ENCODE measurements at places on chromosomes 11 and 22.

- no peak for DNase-seq
These were observed 101.7 kb downstream of the ATM start for GRCh38 chr11:108324587-108324986.

DNA sequence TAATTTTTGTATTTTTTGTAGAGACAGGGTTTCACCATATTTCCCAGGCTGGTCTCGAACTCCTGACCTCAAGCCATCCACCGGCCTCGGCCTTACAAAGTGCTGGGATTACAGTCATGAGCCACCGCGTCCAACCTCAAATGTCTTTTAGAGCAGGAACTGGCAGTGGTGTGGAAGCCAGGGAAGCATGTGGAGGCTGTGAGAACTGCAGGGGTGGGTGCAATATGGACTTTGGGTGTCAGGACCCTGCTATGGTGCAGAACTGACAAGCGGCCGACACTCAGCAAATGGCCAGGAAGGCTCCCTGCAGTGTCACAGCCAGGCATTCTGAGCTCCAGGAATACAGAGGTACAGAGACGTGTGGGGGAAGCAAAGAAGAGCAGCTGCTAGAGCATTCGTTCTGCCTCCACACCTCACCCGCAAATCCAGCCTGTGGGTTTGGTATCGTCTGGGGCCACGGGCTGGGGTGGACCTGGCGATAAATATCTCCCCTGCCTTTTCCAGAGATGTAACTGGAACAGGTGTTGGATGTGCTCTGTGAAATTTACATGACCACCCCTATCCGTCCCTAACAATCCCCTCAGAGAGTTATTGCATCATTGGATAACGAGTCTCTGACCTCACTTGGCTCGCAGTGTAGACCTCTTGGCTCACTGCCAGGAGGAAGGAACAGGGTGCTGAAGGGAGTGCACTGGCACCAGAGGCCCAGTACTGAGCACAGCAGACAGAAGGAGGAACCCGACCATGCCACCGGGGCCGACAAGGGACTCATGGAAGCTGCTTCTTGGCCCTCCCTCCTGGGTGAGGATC is 624.7 kb upstream of the B3GAT1 start:
- no peak for DNase-seq

GRCh38 chr11:15912825-15913224 is 443.5 kb downstream of the SOX6 start:
- DNase-seq: no peak

- DNase-seq: no peak
These were observed 61.9 kb downstream of the TSPAN18 start for GRCh38 chr11:44788536-44789261.

GRCh38 chr11:16312233-16312765 is 44.0 kb downstream of the SOX6 start:
- DNase-seq: no peak

DNA sequence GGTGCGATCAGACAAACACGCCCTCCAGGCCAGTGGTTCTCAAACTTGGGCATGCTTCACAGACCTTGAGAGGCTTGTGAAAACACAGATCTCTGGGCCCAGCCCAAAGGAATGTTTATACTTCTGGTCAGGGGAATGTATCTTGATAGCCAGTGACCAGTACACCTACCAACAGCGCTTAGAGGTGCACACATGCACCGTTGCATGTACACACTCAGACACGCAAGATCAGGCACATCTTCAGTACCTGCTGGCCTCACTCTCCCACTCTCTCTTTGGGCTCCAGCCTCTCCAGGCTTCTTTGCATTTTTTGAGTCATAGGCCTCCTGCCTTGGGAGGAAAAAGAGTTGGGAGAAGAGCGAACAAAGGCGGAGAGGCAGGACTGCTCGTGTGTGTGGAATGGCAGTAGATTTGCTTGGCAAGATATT is 11.7 kb upstream of the FXYD6 start:
- no peak for DNase-seq

DNA sequence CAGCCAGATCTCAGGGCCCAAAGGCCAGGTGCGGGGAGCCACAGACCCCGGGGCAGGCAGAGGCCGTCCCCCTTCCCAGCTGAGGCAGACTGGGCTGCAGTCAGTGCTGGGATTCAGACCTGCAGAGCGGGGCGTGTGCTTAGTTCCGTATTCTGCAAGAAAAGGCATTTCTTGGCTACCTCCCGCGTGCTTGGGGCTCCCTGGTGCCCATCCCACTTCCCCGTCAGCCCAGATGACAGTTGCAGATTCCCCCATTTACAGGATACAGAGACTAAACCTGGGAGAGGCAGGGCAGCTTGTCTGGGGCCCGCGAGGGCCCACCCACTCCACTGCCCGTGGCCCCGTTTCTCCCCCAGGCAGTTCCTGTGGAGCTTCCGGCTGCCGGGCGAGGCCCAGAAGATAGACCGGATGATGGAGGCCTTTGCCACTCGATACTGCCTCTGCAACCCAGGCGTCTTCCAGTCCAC is 18.3 kb downstream of the CYTH4 start:
- no peak for DNase-seq

- DNase-seq: no peak
These were observed 24.9 kb downstream of the USH1C start for GRCh38 chr11:17519061-17519885.

- DNase-seq: peak; percentile 90
These were observed 94.1 kb downstream of the SWAP70 start for GRCh38 chr11:9757809-9758636.

DNA sequence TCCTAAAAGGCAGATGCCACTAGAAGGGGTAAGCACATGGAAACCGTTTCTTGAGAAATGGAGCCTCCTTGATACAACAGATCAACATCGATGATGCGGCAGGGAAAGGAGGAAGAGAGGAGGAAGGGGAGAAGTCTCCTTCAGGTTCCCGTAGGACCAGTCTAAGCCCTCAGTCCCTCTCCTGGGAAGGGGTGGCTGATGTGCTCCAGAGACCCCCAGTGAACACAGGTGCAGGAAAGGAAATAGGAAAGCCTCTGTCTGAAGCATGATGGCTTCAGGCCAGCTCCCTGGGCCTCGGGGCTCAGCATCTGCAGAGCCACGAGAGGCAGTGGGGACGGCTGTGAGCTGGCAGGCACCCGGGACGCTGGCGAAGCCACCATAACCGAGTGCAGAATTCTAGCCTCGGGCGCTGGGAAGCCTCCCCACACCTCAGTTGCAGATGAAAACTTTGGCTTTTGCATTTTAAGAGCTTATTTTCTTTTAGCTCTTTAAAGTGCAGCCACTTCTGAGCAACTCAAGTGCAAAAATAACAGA is 1.8 kb downstream of the SPATA19 start:
- no peak for DNase-seq

DNA sequence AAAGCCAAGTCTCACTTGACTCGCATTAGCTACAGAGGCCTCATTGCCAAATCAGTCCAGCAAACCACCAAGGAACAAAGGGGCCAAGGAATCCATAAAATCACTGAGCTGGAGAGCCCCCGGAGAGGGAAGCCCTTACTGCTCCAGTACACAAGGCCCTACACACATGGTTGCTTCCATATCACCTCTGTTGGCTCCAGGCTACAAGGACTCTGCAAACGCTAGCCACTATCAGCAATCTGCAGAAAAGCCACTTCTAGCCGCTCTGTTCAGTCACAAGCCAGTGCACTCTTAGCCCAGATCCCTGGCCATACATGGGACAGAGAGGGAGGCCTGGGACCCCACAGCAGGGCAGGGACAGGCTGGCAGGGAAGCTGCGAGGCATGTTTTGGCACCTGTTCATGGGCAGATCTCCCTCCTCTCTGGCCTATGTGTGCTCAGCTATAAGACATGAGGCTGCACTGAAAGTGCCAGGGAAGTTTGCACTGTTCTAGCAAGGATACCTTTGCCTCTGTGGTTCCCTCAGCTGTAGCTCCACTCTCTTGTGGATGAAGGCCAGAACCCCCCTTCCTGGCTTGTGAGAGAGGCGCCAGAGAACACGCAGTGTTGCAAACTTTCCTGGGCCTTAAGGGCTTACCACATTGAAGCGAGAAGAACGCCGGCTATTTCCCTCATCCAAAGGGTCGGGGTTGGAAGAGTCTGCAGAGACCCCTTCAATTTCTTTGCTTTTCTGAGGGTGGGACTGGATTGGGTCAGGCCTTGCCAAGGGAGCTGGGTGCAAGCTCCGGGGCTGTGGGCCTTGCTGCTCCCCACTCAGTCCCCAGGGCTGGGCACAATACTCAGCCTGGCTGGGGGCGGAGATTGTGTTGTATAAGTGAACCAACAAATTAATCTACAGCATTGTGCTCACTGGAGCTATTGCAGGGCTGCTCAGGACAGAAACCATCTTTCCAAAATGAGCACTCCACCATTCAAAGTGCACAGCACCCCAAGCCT is 108.7 kb upstream of the PITPNB start:
- DNase-seq: no peak

- no peak for DNase-seq
These were observed 6.3 kb upstream of the KCNJ5 start for GRCh38 chr11:128884703-128885338.

DNA sequence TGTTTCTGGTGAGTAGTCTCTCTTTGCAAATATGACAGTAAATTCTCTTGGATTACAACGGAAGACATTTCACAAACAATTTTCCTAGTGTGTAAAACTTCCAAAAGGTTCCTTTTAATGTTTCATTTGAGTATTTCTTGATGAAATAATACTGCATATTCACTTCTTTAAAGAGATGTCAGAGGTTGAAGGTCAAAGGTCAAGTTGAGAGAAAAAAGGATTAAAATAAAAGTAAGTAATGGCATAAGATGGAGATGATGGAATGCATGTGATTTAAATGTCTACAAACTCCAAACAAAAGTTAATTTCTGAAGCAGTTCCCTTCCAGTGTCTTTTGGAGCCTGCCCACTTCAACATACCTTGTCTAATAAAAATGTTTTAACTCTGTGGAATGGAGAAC is 40.7 kb downstream of the APOL5 start:
- DNase-seq: no peak

DNA sequence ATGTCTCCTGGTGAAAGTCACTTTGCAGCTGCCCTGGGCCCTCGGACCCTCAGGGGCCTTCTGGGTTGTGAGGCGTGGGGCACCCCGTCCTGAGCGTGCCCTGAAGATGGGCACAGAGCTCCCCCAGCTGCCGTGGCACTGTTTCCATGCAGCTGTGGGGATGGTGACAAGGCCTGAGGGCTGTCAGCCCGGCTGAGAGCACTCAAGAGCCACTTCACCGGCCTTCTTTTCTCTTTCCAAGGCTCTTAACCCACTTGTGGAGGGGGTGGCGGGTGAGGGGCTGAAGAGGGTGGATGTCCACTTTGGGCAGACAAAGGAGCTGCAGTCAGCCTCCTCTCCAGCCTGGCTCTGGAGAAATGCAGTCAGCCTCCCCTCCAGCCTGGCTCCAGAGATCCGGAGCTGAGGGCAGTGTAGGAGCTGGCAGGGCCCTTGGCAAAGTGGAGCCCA is 239.5 kb downstream of the ST3GAL4 start:
- no peak for DNase-seq

DNA sequence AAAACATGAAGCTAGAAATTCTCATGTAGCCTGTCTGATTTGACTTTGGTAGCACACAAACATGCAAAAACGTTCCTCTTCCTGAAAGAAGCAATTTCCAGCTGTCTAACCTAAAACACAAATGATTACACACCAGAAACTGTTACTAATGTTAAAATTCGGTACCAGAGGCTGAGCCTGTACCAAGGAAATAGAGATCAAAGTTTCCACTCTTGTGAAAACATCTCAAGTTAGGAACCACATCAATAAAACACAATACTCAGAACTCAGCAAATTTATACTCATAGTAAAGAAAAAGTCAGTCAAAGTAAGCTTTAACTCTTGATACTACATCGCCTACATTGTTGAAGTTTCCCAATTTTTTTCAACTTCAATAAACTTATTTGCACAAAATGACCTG is 107.8 kb downstream of the FCHSD2 start:
- no peak for DNase-seq

DNA sequence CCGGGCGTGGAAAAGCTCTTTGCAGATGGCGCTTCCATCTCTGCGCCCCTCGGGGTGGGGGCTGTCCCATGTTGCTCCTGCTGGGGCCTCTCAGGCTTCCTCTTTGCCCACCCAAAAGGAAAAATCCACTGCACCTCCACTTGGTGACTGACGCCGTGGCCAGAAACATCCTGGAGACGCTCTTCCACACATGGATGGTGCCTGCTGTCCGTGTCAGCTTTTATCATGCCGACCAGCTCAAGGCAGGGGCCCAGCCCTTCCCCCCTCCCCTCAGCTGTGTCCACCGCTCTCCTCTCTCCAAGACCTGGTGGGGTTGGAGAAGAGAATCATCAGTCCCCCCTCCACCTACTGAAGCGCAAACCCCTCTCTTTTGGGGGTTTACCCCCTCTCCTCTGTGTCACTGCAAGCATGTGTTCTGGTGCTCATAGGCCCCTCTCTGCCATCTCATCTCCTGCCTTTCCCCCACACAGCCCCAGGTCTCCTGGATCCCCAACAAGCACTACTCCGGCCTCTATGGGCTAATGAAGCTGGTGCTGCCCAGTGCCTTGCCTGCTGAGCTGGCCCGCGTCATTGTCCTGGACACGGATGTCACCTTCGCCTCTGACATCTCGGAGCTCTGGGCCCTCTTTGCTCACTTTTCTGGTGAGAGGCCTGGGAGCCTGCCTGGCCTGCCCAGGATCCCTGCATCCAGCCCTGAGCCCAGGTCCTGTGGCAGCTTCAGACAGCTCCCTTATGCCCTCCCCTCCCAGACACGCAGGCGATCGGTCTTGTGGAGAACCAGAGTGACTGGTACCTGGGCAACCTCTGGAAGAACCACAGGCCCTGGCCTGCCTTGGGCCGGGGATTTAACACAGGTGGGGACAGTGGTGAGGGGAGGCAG is 1.8 kb downstream of the LARGE2 start:
- DNase-seq: peak; percentile 10

GRCh38 chr22:35126993-35127392 is 61.0 kb downstream of the ISX start:
- DNase-seq: no peak

- DNase-seq: no peak
These were observed 55.0 kb downstream of the AP2A2 start for GRCh38 chr11:980438-981357.

- DNase-seq: no peak
These were observed 7.3 kb downstream of the CADM1 start for GRCh38 chr11:115496892-115497291.

- DNase-seq: no peak
These were observed 27.6 kb downstream of the SLC6A5 start for GRCh38 chr11:20627026-20627425.

DNA sequence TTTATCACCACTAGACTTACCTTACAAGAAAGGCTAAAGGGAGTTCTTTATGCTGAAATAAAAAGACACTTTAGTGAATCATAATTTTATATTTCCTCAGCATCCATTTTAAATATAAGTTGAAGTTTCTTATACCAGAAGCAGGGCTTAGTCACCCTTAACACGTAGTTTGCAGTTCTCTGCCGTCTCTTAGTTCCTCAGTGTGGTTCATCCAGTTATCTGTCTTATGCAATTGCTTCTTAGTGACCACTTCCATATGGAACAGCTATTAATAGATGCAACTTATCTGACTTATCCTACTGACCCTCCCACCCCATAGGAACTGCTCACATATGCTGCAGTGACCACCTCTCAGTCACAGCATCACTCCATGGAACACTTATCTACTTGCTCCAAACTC is 11.7 kb upstream of the SLC36A4 start:
- DNase-seq: no peak

- no peak for DNase-seq
These were observed 124.3 kb downstream of the RBFOX2 start for GRCh38 chr22:35904336-35904692.

Measured in left ventricle myocardium inferior (tissue), 1 donor.